ENCODE measurements at places on chromosomes 5 and 9.

DNA sequence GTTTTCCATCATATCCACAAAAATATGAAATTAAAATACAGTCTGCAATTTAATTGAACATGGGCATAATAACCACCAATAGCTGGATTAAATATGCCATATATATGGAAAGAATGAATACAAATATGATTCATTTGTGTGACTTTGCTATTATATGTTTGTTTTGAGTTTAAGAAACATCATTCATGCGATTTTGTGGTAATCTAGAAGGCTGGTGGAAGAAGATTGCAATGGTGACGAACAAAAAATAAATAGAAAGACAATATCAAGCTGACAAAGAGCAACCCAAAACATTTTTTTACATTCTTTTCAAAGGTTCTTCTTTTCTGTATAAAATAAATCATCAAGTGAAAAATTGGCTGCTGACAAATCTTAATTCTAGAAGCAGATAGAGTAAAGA is 610.0 kb downstream of the MAT2B start:
- DNase-seq: no peak

DNA sequence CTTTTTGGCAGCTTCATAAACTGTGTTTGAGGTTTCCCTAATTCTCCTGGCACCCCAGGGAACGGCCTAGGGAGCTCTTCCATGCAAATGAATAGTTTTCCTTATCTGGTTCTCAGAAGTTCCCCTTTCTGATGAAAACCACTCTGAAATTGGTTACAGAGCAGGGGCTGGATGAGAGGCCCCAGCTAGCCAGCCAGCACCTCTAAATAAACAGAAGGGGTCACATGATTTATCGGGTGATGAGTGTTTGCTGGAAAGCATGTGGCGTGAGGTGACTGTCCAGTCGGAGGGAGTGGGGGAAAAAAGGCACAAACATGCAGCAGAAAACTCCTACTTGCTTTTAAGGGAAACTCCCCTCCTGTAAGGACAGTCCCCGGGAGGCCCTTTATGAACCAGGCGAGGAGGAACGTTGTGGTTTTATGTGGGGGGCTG is 261.2 kb upstream of the ANKRD55 start:
- DNase-seq: no peak

DNA sequence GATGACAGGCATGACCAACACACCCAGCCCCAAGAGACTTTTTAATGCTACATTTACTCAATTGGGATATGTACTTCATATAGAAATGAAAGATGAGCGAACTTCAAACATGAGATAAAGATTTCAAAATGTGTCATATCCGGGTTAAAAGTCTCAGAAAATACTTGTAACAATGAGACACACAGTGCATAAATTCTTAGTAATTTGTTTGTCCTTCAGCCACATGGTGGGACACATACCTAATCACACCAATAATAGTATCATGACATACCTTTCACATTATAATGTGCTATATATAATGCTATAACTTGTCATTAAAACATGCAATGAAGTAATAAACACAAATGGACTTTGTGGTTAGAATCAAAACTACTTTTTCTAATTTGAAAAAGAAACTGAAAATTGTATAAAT is 204.7 kb upstream of the RFX3 start:
- no peak for DNase-seq

DNA sequence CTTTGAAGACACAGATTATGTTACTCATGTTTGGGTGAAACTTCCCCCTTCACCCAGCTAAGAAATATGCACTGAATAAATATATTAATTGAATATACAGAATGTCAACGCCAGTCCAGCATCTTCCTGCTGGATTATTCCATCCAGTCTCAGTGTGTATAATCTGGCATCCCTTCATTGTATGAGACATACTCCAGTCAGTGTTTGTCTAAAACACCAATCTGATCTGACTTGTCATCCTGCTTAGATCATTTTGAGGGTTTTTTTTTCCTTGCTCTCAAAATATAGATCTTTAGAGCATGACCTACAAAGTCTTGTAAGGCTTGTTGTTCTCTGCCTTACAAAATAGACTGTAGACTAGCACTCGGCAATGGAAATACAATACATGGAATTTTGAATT is 195.1 kb downstream of the SMARCA2 start:
- no peak for DNase-seq

- no peak for DNase-seq
Measured at GRCh38 chr5:104080646-104081175, 518.1 kb upstream of the NUDT12 start.

DNA sequence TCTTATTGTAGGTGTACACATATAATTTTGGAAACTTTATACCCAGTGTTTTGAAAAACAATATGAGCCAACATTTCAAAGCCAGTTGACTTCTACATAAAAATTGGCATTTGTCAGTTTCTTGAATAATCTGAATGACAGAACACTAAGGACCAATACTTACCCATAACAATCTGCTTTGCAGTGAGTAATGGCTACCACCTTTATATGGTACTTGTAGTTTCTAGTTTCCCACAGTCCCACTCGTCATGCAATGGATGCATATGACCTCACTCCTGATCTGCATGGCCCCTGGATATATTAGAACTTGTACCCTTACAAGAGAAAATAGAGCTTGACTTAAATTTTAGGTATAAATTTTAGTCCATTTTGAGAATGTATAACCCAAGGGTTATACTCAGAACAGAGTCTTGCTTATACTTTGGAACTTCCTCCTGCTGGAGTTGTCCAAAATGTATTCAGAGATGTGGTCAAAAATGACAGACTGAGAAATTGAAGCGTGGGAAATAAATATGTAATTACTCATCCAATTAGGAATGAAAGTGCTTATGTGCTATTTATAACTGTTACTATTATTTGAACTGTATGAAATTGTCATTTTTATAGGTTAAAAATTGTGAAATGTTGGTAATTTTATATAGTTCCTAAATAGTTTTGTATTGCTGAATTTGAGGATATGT is 19.5 kb downstream of the XRCC4 start:
- no peak for DNase-seq

GRCh38 chr5:115271295-115272050 is 8.8 kb upstream of the PGGT1B start:
- no peak for DNase-seq

- DNase-seq: no peak
Measured at GRCh38 chr9:127349483-127350113, 47.4 kb upstream of the SLC2A8 start.

- no peak for DNase-seq
Measured at GRCh38 chr5:168608386-168608785, 29.2 kb upstream of the PANK3 start.

GRCh38 chr5:128062172-128062746 is 21.3 kb upstream of the SLC12A2 start:
- no peak for DNase-seq

DNA sequence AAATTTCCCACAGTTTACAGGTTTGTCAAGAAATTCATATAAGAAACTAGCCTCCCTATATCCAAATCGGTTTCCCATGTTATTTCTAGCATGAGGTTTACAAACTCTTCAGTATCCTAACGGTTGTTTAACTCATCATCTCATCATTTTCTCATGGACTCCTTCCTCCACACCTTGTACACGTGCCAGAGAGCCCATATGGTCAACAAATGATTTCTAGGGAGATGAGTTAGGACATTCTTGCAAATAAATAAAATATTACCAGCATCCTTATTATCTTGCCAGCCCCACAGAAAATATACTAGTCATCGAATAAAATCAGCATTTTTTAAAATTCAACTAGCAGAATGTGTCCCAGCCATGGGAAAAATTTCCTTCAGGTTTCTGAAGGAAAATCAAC is 285.2 kb downstream of the EBF1 start:
- DNase-seq: no peak

- DNase-seq: no peak
Measured at GRCh38 chr9:116027096-116027495, 126.5 kb upstream of the PAPPA start.

- no peak for DNase-seq
Measured at GRCh38 chr9:8647824-8648223, 848.2 kb upstream of the DMAC1 start.

- no peak for DNase-seq
Measured at GRCh38 chr9:130523921-130524320, 55.5 kb upstream of the FUBP3 start.

- no peak for DNase-seq
Measured at GRCh38 chr5:103358305-103358995, 99.9 kb downstream of the MACIR start.

GRCh38 chr5:8907168-8907868 is 638.6 kb downstream of the SEMA5A start:
- no peak for DNase-seq

- no peak for DNase-seq
Measured at GRCh38 chr9:90420768-90421513, 221.7 kb downstream of the DIRAS2 start.

GRCh38 chr5:16826379-16827125 is 109.5 kb downstream of the MYO10 start:
- DNase-seq: no peak

DNA sequence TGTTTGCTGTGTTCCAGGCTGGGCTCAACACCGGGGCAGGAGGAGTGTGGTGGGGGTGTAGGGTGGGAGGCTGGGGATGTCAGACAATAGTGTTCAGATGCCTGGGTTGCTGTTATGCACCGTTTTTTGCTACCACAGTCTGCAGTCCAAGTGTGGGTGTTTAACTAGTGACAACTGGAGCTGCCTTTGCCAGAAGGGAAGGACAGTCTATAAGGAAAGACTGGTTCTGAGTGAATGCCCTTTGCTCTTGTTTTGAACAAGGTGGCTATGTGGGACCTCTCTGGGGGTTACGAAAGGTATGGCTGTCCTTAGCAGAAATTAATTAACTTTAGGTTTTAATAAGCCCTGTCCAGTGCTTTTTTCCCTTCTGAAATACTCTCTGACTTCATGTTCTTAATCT is 118.5 kb upstream of the GNA14 start:
- no peak for DNase-seq

DNA sequence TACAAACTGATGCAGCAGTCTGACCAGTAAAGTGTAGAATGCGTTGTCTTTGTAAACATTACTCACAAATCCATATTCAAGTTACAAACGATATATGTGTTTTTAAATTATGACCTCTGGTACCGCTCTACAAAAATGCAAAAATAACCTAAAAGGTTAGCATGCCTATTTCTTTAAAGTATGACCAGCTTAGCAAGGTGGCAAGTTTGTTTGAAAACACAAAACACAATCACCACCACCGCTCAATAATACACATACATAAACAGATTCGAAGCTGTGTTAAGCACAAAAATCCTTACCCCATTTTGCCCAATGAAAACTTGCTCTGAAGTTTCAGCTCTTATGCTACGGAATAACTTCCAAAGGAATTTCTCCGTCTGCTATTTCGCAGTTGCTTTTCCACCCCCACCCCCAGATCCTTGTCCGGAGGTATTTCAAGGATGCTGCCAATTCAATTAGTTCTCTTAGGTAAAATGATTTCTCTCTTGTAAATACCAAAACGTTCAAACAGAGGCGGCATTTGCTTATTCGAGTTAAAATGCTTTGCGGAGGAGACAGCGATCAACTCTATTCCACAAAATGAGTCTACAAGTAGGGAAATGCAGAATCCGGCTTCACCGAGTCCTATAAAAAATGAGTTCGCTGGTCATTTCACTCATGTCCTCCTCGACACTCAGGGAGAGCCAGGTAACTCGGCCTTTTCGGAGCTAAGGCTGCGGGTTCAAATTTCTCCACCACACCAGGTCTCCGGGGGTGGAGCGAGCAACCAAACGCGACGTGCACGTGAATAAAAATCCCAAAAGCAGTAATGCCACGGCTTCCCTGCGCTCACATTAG is 1.2 kb downstream of the HOMER1 start:
- DNase-seq: no peak

- DNase-seq: no peak
Measured at GRCh38 chr5:77301447-77301883, 91.0 kb downstream of the PDE8B start.

Measured in activated gamma-delta T cell (primary cell).